ENCODE measurements at places on chromosomes 16 and 17.

GRCh38 chr17:80527016-80527645, 17.5 kb upstream of the RPTOR start:
- DNase-seq: no peak

GRCh38 chr16:66035096-66035495, 331.4 kb upstream of the CDH5 start:
- DNase-seq: no peak

DNA sequence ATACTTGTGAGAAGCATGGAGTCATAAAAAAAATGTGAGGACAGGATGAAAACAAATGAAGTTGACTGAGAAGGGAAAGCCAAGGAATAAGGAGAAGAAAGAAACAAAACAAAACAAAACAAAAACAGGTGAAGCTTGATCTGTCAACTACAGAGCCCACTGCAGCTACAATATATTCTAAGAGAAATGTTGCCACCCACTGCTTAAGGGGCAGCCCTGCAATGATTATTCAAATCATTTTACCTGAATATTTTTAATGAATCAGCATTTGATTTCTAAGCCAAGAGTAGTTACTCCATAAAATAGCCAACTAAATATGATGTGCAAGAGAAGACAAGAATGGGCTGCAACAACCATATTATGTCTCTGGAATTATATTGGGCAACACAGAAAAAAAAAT, 252.0 kb upstream of the KIF2B start:
- DNase-seq: no peak

- no peak for DNase-seq
These were observed 114.5 kb downstream of the BANP start for GRCh38 chr16:88065747-88066142.

DNA sequence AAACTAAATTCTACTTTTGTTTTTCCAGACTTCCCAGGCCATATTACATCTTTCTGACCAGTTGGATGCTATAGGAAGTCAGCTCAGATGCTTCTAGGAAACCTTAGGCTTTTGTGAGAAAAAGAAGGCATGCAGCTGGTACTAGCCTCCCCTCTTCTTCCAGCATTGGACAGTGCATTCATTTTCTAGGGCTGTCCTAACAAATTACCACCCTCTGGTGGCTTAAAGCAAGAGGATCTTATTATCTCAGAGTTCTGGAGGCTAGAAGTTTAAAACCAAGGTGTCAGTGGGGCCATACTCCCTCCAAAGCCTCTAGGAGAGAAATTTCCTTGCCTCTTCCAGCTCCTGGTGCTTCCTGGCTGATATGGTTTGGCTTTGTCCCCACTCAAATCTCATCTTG, 467.8 kb downstream of the SLC39A11 start:
- no peak for DNase-seq

DNA sequence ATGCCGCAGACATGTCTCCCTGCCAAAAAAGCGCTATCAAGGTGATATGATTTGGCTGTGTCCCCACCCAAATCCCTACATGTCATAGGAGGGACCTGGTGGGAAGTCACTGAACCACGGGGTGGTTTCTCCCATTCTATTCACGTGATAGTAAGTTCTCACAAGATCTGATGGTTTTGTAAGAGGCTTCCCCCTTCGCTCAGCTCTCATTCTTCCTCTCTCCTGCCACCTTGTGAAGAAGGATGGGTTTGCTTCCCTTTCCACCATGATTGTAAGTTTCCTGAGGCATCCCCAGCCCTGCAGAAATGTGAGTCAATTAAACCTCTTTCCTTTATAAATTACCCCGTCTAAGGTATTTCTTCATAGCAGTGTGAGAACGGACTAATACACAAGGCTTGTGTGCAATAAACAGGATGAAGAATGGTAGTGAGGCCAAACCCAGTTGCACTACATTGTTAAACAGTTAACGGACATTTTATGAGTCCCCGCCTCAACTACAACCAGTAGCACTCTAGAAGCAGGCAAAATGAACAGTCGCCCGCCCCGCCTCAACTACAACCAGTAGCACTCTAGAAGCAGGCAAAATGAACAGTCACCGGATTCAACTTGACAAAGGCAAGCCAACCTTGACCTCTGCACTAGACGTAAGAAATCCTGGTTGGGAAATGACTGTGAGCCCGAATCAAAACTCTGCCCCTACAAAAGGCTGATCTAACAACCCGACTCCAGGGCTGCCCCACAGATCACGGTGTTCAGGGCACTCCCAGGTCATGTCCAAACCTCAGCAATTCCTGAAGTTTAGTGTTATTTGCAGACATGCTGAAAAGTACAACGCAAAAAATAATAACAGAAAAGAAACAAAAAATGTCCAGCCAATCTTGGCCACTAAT, 26.3 kb downstream of the VPS53 start:
- DNase-seq: peak; percentile 20

DNA sequence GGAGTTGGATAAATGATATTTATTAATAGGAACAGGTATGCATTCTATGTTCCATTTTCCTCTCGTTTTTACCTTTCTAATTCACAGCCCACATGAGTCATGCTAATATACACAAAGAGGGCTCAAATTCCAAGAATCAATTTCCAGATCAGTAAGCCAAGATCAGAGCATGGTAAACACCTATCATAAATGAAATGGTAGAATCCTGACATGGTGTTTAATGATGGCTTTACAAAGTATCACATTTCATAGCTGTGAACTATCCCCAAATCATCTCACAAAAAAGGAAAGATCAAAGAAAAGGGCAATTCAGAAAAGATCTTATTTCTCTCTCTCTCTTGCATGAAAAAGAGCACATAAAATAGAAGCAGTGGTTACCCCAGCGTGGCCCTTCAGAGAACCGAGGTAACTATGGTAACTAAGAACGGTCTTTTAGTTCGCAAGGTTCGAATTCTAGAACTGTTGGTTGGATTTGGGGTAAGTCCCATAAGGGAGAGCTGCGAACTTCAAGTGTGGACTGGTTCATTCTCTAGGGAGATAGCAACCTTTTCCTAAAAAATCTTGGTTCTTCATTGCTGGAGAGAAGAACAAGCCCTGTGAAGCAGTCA, 73.0 kb downstream of the MARCHF10 start:
- DNase-seq: no peak

DNA sequence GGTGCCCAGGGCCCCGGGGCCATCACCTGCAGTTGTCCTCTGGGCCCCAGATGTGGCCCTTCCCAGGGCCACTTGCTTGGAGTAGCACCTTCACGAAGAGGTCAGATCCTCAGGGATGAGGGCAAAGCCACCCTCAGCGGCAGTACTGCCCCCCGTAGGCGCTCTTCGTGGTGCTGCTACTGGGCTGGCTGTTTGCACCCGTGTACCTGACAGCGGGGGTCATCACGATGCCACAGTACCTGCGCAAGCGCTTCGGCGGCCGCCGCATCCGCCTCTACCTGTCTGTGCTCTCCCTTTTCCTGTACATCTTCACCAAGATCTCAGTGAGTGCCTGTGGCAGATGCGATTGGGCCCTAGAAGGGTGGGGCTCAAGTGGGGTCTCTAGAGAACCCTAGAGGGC, 2.6 kb downstream of the SLC5A2 start:
- DNase-seq: no peak

DNA sequence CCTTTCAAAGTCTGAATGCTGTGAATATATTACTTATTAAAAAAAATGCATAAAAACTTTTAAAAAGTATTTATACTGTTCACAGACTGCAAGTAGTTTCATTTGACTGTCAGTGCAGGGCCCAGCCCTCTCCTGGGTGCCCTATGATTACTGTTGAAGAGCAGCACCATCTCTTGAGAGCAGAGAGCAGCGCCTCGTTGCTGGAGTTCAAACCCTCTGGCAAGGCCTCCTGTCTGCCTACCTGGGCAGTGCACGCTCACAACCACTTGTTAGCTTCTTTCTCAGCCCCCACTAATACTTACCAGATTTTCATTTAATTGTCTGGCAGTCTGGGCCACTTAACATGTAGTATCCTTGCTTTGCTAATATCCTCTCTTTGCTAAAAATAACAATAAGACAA, 233.4 kb downstream of the PHKB start:
- DNase-seq: no peak

GRCh38 chr16:89958068-89958467, 9.5 kb downstream of the DEF8 start:
- DNase-seq: no peak

GRCh38 chr17:52410781-52411180, 252.3 kb upstream of the CA10 start:
- no peak for DNase-seq

GRCh38 chr16:6377956-6378355, 954.7 kb upstream of the RBFOX1 start:
- DNase-seq: peak; percentile 93

GRCh38 chr16:86217891-86218270, 292.4 kb upstream of the FOXF1 start:
- DNase-seq: no peak

GRCh38 chr17:69059458-69060175, 1.1 kb downstream of the ABCA9 start:
- DNase-seq: no peak

DNA sequence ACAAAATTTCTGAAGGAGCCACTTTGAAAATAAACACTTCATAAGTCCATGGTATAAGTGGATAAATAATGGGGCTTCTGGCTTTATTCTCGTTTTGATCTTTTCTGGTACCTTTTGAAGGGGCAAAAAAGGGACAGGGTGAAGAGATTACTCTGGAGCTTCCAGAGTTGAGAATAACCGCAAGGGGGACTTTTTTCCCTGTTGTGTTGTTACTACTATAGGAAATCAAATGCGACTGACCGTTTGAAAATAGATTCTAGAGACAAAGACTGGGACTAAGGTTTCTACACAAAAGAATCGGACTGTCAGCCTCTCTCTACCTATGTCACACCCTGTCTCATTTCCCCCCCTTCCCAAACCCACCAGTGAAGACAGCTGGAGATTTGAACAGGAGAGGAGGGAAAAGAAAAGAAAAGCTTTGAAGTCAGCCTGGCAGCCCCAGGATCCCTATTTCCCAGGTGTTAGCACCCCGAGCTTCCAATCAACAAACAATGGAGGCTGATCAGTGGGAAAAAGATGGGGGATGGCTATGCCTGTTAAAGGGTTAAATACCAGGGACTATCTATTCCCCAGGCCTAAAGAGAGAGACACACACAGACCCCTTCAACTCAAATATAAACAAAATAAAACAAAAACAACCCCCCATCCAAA, 8.4 kb downstream of the HOXB4 start:
- no peak for DNase-seq

DNA sequence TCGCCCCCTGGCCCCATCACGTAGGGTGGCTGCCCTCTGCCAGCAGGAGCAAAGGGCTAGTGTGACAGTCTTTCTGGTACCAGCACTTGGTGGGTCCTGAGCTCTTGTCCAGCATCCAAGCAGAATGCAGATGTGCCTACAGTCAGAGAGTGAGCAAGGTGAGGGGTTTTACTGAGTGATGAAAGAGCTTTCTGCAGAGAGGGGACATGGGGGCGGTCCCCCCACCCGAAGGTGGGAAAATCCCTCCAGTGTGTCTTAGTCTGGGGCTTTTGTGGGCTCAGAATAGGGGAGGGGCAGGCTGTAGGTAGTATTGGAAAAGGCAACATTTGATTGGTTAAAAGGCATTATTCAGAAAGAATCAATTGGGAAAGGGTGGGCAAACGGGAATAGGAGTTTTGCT, 152.3 kb downstream of the RPTOR start:
- no peak for DNase-seq

DNA sequence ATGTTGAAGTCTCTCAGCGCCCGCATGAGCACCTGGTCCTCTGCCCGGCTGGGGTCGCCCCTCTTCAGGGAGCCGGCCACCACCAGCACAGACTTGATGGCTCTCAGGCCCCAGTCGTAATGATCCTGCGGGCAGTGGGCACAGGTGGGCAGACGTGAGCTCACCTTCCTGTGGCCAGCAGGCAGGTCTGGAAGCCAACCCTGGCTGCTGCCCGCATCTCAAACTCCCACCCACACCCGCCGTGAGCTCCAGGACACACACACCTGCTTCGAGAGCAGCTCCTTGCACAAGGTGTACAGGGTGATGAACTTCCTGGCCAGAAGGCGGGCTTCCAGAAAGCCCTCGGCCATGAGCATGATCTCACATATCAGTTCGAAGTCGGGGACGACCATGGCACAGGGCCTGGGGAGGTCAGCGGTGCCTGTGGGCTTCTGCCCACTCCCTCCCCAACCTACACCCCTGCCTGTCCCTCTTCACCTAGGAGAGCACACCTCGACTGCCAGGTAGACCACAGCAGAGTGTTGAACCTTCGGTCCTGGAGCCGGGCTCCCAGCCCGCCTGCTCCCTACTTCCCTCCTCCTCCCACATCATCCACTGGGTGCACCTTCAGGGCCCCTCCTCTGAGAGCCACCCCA, 82.4 kb downstream of the DNAH17 start:
- DNase-seq: no peak

DNA sequence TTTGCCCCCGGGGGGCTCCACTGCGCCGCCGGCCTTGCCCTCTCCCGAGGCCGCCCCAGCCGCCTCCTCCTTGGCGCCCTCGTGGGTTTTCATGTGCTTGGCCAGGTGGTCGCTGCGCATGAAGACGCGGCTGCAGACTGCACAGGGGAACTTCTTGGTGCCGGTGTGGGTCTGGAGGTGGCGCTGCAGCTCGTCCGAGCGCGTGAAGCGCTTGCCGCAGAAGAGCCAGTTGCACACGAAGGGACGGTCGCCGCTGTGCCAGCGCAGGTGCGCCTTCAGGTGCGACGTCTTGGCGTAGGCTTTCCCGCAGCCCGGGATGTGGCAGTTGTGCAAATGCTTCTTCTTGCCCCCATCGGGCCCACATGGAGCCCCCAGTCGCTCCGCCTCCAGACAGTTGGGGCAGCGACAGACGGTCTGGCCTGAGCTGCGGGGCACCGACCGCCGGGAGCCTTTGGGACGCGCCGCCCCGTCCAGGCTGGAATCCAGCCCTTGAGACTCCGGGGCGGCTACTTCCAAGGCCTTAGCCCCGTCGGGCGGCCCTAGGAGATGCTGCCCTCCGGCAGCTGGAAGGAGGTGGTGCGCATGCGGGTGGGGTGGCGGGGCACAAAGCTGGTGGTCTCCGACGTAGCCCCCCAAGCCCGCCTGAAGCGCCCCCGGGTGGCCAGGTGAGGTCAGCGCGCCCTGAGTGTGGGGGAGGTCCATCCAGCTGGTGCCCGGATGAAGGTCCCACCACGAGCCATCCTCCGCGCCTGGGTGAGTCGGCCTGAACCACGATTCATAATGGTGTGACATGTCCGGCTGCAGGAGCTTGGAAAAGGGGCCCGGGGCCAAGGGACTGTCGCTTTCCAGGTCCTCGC, 3.4 kb downstream of the SP6 start:
- DNase-seq: no peak
